ENCODE measurements at places on chromosomes 16 and 17.

- no peak for DNase-seq
These were observed 12.9 kb upstream of the ELAC2 start for GRCh38 chr17:13030459-13031300.

- DNase-seq: no peak
These were observed 60.5 kb downstream of the CREBBP start for GRCh38 chr16:3819746-3820724.

GRCh38 chr17:21493993-21494392 is 117.8 kb downstream of the KCNJ12 start:
- no peak for DNase-seq

- DNase-seq: no peak
These were observed 13.8 kb downstream of the GCGR start for GRCh38 chr17:81817758-81818147.

DNA sequence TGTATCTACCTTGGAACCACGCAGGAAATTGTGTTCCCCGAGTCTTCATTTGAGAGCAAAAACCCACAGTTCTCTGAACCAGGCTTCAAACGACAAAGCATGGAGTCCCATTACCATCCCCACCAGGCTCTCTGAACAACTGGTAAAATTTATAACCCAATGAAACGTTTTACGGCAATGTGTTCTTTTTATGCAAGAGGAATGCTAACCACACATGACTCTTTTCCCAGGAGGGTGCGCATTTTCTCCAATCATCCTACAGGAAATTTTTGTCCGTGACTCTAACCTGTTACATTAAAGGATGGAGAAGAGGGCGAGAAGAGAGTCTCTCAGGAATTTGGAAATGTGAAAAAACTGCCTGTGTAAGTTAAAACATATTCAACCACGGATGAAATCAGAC is 17.8 kb downstream of the STX8 start:
- no peak for DNase-seq

DNA sequence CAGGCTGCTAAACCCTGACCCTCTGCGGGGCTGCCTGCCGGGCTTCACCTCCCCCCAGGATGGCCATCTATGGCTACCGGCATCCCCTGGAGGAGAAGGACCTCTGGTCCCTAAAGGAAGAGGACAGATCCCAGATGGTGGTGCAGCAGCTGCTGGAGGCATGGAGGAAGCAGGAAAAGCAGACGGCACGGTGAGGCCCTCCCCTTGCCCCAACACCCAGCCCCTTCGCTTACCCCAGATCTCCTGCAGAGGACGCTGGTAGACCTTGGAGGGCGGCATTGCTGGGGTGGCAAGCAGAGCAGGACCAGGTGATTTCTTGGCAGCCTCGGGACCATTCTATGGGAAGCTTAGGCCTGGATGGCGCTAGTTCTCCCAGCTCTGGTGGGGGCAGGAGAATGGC is 24.5 kb downstream of the ABCC3 start:
- DNase-seq: no peak

- DNase-seq: no peak
These were observed 621.0 kb downstream of the WWOX start for GRCh38 chr16:78720416-78720815.

DNA sequence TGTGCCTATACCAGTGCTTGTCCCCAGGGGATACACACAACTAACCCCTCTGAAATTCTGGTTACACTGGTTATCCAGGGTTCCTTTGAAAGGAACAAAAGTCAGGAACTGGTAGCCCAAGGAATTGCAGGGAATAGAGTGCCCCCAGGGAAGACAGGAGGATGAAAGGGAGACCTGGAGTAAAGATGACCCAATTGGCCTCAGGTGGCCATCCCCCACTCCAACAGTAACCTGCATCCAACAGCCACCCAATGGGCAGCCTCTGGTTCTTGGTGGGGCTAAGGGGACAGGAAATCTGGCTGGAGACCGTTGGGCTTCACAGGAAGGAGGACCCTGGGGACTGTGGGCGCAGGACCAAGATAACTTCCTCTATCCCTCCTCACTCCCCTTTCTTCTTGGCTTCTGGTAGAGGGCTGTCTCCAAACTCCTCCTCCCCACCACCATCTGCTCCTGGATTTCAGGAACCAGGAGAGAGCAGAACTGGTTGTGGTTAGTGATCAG is 826 bp upstream of the MPO start:
- no peak for DNase-seq

Data from activated CD8-positive, alpha-beta memory T cell treated with anti-CD3 and anti-CD28 coated beads for 1 hour (primary cell).